Activated CD8-positive, alpha-beta T cell treated with anti-CD3 and anti-CD28 coated beads for 36 hours (primary cell): ENCODE measurements at places on chromosomes 5 and 9. TPM values are rescaled to one million over a fixed set of nuclear protein-coding genes. Genes with fewer than 3 reads are reported as not detected.

PKD2L2 gene
- total RNA-seq: not detected

SLC34A3 gene
- not detected for total RNA-seq

CAPSL gene
- 0.56 TPM for total RNA-seq

EQTN gene
- not detected for total RNA-seq

NOXA1 gene
- 0.95 TPM for total RNA-seq

FOXD4 gene
- total RNA-seq: not detected

SPATA31A5 gene
- total RNA-seq: not detected

FIBCD1 gene
- total RNA-seq: not detected

GABRA6 gene
- total RNA-seq: not detected

ANKRD18B gene
- 0.56 TPM for total RNA-seq

CDC20B gene
- not detected for total RNA-seq

BTNL8 gene
- total RNA-seq: not detected

ARL14EPL gene
- not detected for total RNA-seq

DNA sequence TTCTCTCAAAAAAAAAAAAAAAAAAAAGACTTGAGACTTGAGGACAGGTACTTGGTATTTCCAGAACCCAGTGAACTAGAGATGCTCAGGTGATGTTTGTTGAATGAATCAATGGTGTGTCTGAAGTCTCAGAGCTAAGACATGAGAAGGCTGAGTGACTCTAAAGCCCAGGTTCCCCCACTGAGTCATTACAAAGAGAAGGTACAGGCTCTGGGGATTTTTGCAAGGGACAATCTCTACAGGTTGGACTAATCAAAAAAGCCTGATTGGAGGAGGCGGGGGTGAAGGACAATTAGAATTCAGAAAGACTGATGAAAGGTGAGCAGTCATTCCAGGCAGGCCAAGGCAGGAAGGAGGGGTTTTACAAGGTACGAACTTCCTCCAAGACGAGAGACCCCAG lies 8.2 kb upstream of the FABP6 start:
- no peak for DNase-seq

DNA sequence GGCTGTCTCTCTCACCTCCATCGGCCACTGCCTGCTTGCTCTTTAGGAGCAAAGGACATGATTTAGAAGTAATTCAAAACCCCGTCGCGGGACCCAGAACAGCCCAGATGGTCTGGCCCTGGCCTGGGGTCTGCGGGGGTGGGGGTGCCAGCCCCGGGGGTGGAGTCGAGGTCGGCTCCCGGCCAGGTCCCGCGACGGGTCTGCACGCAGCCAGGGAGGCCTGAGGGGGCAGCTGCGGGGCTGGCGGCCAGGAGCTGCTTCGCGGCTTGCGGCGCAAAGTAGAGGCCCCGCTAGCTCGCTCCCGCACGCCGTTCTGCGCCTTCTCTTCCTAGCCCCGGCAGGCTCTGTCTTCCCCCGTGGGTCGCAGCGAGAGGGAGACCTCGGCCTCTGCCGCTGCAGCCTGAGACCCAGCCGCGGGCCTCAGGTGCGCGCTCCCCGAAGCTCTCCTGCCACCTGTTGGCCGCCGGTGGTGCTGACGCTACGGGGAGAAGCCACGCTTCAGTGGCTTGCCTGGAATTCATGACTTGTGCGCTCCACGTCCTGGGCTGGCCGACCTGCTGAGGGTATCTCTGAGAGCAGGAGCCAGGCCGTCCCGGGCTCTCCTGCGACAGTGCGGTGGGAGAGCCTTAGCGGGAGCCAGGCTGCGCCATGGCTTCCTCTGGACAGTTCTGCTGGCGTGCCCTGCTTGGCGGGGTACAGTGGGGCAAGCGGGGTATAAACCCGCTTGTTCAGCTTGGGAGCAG lies 157.2 kb upstream of the PITX1 start:
- DNase-seq: peak; percentile 77

GRCh38 chr5:174354571-174354970 lies 309.1 kb downstream of the NSG2 start:
- DNase-seq: no peak

DNA sequence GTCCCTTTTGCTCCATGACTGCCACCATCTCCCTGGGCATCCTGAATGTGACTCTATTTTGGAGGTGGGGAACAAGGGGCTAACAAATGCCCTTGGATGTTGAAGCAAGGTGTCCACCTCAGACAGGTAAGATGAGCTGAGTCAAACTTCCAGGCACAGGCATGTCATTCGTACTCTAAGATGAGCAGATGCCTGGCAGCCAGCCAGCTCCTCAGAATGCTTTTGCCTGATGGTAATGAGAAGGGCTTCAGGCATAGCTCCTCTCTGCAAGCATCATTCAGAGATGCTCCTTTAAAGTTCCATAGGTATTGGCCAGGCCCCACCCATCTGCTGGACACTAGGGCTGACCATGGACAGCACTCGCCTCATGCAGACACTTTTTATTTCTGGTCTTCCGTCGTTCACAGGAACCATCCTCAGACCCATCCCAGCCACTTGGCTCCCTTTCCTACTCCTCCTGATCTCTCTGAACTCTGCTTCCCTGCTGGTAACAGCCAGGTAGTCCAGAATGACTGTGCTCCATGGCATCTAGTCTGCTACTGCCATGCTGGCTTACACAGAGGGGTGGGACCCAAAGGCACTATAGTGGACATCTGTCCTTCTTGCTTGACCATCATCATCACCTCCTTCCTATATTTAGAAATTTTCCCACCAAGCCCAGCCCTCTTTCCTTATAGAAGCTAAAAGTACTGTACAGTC lies 118.8 kb downstream of the GLIS3 start:
- DNase-seq: no peak

GRCh38 chr9:136835162-136835931 lies 6.9 kb upstream of the AJM1 start:
- no peak for DNase-seq

DNA sequence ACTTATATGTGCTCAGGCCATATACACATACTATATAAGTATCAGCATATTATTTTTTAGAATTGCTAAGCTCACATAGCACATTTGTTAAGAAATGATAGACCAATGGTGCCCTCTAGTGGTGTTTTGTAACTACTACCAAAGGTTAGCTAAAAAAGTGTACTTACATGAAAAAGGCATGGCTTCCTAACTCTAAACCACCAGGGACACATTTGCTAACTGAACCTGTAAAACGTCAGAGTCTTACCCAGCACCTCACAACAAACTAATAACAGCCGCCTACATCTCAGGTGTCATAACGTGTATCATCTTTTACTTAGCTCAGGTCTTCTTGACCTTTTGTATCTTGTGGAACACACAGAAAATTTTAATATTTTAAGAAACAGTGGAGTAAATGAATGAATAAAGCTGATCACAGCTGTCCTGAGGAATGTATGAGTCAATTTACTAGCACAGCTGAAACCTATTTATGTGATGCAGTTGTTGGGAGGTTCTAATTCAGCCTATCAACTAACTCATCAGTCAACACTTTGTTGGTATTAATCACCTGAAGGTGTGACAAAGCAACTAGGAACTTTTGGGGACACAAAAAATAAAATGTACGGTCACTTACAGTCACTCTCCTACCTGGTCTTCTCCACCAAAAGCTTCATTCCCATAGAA lies 72.9 kb downstream of the BAAT start:
- DNase-seq: peak; percentile 3

GRCh38 chr5:111075520-111075919 lies 4.0 kb downstream of the TSLP start:
- no peak for DNase-seq

GRCh38 chr9:106600955-106601560 lies 261.9 kb upstream of the ZNF462 start:
- DNase-seq: no peak

- no peak for DNase-seq
Measured at GRCh38 chr9:34566322-34566721, 23.2 kb downstream of the CNTFR start.

- no peak for DNase-seq
Measured at GRCh38 chr9:106960258-106960657, 97.3 kb downstream of the ZNF462 start.

- DNase-seq: no peak
Measured at GRCh38 chr5:111385051-111385450, 127.3 kb downstream of the STARD4 start.

GRCh38 chr5:66742083-66742895 lies 146.1 kb downstream of the MAST4 start:
- peak; percentile 25 for DNase-seq

GRCh38 chr5:11467588-11467987 lies 436.7 kb downstream of the CTNND2 start:
- no peak for DNase-seq

DNA sequence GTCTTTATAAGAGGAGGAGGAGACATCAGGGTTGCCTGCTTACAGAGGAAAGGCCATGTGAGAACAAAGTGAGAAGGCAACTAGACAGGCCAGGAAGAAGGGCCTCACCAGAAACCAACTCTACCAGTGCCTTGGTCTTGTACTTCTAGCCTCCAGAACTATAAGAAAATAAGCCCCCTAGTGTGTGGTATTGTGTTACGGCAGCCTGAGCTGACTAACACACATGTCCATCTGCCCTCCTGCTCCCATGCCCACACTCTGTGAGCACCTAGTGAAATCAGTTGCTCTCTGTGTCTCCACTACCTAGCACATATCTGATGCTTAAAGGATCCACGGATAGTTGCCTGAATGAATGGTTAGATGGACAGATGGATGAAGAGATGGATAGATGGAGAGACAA lies 6.9 kb downstream of the AK3 start:
- no peak for DNase-seq

DNA sequence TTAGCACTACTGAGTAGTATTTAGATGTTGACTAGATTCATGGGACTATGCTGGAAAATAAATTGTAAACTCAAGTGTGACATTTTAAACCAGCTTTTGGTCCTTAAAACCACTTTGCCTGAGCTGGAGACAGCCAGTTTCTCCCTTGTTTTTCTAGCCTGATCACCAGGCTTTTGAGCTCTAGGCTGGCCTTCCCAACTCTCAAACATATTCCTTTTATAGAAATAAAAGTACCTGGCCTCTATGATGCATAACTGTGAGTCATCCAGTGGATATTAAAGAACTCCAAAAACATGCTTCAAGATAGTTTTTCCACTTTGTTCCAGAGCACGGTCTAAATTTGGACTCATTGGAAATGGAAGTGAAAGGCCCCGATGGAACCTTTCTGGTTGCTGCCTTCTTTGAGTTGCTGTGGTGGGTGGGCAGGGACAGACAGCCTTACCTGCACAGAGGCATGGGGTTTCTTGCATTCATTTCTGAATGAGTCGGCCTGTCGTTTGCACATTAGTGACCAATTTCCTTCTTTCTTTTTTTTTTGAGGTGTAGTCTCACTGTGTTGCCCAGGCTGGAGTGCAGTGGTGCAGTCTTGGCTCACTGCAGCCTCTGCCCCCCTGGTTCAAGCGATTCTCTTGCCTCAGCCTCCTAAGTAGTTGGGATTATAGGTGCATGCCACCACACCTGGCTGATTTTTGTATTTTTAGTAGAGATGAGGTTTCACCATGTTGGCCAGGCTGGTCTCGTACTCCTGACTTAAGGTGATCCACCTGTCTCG lies 43.1 kb downstream of the TRIO start:
- DNase-seq: no peak

DNA sequence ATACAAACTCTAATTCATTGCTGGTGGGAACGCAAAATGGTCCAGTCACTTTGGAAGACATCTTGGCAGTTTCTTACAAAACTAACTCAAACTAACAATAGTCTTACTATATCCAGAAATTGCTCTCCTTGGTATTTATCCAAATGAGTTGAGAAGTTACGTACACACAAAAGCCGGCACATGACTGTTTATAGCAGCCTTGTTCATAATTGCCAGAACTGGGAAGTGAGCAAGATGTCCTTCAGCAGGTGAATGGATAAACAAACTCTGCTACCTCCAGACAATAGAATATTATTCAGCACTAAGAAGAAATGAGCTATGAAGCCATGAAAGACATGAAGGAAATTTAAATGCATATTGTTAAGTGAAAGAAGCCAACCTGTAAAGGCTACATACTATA lies 17.9 kb upstream of the GNAQ start:
- no peak for DNase-seq
